B cell (primary cell): ENCODE measurements at places on chromosomes 5 and 9.

GRCh38 chr9:129353697-129354336 lies 175.8 kb upstream of the IER5L start:
- no peak for DNase-seq

GRCh38 chr5:72618708-72619107 lies 111.5 kb upstream of the ZNF366 start:
- no peak for DNase-seq

DNA sequence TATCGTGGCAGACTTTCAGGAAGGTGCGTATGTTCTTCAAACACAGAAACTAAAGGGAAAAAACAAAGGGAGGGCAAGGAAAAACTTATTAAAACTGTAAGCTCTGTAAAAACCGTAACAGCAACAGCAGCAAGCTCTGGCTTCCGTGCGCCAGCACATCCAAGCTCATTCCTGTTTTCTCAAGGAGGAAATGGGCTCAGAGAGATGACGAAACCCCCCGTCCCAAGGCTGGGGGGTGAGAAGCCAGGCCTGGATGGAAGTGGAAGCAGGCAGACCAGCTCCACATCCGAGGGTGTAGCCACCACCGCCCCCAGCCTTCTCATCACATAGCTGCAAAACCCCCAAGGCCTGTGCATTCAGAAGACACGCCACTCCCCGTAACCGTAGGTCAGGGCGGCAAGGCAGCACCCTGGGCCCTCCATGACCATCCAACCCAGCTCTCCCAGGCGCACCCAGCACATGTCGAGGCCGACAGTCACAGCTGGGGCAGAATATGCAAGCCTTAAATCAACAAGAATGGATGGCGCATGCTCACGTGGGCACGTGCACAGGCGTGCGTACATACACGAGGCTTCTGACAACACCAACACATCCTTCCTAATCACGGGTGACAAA lies 52.8 kb downstream of the VAV2 start:
- DNase-seq: no peak

GRCh38 chr5:170818232-170818631 lies 34.7 kb downstream of the GABRP start:
- no peak for DNase-seq

DNA sequence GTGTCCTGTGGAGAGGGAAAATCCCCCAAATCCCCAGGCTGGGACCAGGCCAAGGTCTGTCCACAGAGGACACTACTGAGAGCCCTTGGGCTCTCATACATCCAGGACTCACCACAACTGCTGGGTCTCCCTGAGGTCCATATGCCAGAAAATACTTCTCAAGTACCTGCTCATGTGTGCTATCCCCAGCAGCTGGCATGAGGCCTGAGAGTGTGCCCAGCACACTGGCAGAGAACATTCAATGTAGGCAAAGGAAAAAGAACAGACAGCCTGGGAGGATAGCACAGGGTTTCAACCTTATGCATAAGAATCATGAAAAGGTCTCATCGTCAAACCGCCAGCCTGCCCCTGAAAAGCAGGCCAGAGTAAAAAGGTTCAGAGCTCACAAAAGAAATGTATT lies 154.1 kb upstream of the TAS2R1 start:
- no peak for DNase-seq

DNA sequence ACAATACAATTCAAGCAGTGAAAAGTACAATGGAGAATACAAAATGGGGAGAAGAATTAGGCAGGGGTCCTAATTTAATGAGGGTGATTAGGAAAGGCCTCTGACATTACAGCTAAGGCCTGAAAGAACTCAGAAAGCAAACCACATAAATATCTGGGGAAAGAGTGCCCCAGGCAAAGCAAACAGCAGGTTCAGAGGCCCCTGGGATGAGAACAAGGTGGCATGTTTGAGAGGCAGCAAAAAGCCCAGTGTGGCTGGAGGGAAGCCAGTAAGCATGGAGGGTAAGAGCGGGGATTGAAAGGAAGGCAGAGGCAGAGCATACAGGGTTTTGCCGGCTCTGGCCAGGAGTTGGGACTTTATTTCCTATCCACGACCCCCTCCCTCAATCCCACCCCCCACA lies 33.4 kb upstream of the VDAC1 start:
- DNase-seq: no peak

DNA sequence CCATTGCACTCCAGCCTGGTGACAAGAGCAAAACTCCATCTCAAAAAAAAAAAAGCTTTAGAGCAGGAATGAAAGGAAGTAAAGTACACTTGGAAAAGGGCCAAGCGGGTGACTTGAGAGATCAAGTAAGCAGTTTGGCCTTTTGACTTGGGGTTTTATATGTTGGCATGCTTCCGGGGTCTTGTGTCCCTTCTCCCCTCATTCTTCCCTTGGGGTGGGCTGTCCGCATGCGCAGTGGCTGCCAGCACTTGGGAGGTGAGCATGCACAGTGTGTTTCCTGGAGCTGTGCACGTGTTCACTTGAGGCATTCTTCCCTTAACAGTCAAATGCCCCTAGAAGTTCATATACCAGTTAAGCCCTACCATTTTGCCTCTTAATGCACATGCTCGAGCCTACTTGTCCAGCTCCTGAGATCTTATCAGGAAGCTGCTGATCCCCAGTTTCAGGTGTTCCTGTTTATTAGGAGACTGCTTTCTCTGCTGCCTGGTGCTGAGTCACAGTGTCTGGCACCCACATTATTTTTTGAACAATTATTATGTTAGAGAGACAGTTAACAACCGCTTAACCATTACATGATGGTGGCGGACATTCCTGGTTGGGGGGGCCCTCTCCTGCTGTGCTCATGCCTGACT lies 32.6 kb upstream of the PRRC2B start:
- no peak for DNase-seq

DNA sequence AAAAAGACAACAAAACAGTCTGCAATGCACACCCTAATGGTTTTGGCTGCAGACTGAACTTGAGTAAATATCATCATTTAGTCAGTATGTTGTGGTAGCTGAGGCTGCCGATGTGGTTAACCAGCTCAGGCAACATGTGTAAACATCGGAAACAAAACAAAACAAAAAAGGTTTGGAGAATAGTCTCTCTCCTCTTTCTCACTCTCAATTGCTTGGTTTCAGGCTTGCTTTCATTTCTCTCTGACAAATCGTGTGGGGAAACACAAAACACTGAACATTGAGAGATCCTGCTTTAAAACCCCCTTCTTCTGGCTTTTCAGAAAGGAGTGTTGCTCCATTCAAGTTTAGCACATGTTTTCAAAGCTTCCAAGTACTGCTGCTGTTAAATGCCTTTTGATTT lies 453.3 kb downstream of the BNC2 start:
- no peak for DNase-seq

DNA sequence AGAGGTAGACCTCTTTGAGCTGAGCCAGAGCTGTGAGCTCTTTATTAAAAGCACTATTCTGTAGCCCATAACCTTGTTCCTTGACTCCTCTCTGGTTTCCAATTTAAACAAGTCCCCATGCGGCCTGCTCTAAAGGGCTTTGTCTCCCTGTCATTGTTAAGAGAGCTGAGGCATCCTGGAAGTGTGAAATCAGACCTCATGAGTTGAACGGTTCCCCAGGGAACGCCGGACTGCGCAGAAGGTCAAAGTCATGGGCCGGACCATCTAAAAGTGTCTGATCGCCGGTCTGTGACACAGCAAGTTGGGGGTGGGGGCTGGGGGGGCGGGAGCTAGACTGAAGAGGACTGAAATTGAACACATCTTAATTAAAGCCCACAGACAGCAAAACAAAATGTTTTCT lies 265.8 kb downstream of the SLF1 start:
- DNase-seq: no peak

DNA sequence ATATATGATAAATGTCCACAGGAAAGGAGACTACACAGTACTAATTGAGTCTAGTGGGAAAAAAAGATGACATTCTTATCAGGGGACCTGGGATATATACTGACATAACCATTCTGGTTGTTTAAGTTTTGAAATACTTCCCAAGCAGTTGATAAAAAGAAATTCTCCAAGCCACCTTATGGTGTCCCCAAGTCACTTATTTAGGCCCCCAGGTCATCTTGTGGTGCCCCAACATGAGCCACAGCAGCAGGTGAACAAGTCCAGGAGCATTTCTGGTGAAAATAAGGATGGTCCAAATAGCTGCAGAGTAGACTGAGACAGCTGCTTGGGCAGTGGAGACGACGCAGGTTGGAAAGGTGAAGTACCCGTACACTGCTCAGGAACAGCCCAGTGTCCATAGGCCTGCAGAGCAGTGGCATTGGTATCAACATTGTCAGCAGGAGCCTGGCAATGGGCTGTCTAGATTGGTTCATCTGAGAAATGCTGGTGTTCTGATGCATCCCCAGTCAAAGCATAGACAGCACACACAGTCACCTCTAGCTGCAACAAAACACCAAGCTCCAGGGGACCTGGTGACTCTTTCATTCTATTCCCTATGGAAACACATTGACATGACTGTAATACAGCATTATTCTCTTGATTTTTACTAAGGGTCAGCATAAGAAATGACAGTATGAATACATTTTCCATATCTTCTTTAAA lies 430.6 kb downstream of the NR2F1-AS1 start:
- no peak for DNase-seq

- no peak for DNase-seq
These were observed 95.8 kb downstream of the ANKRD18B start for GRCh38 chr9:33619666-33620404.
